ENCODE measurements at places on chromosomes 11 and 22.

DNA sequence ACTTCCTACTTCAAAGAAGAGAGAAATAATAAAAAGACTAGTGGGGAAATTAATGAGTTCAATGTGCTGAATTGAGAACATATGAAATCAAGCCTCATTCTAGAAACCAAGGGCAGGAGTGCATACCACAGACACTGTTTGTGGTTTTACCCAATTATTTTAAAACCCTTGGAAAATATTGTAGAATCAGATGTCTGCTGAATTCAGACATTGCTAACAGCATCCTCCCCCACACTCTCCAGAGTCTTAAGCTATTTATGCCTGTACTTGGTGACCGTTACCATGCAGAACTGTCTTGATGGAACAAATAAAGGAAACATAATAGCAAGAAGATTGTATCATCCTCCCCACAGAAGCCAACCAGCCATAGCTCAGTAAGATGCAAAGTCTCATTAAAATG lies 850.1 kb downstream of the NTM start:
- DNase-seq: no peak

DNA sequence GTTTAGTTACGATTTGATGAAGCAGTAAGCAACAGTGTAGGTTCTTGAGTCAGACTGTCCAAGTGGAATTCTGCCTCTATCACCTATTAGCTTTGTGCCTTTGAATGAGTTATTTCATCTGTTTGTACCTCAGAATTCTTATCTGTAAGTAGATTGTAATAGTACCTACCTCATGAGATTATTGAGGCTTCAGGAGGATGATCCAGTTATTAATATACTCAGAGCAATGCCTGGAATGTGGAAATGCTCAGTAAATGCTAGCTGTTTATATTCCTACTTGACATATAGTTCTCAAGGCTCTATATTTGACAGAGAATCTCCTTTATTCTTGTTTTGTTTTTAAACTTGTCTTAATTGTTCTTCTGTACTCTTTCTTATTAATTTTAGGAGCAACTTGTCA lies 70.1 kb downstream of the SFI1 start:
- no peak for DNase-seq

- DNase-seq: no peak
These were observed 45.6 kb downstream of the ZNF280B start for GRCh38 chr22:22462813-22463567.

- DNase-seq: no peak
These were observed 7.8 kb downstream of the MYEOV start for GRCh38 chr11:69301455-69302401.

DNA sequence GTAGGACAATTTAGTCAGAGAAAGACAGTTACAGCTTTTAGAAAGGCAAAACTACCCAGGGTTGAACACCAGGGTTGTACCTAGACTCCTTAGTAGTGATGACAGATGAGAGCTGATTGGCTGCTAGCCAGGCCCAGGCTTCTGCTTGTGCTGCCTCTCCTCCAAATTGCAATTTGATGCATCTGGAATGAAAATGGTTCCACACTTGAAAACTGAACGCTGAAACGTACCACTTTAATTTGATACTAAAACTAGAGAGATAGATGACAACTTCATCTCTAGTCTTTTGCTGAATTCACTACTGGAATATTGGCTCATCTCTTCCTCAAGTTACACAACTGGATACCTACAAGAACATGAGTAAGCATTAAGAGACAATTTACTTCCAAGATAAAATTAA lies 19.2 kb upstream of the FNBP4 start:
- no peak for DNase-seq

DNA sequence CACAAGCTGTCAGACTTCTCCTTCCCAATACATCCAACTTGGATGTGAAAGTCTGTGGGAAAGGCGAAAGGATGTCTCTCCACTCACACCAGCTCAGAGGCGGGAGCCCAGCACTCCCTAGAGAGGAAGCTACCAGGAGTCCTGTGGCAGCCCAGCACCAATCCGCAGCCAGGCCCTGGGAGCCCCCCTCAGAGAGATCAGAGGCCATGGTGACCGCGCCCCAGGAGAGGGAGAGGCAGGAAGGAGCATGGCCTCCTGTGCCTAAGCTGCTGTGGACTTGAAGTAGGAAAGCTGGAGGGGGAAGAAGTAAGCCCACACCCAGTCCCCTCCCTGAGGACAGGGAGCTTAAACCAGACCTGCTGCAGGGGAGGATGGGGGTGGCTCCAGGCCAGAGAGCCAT lies 24.4 kb upstream of the IGSF9B start:
- DNase-seq: no peak

DNA sequence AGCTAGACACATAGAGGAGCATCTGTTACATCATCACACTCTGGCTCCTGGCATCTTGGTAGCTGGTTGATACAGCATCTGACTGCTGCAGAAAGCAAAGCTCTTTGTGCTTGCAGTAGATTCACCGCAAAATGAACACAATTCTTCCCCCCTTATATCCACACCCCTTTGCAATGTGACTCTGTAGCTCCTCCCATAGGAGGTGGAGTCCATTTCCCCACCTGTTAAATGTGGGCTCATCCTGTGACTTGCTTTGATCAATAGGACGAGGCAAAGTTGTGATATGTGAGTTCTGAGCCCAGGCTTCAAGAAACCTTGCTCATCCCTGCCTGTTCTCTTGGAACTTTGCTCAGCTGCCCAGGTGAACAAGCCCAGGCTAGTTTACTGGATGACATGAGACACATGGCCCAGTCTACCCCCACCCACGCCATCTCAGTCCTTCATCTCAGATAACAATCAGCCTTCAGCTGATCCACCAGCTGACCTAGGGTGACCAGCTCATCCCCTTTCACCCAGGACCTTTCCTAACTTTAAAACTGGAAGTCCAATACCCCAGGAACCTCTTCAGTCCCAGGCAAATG lies 272.2 kb downstream of the TENM4 start:
- DNase-seq: no peak

GRCh38 chr11:103998826-103999508 lies 37.5 kb upstream of the DDI1 start:
- no peak for DNase-seq

DNA sequence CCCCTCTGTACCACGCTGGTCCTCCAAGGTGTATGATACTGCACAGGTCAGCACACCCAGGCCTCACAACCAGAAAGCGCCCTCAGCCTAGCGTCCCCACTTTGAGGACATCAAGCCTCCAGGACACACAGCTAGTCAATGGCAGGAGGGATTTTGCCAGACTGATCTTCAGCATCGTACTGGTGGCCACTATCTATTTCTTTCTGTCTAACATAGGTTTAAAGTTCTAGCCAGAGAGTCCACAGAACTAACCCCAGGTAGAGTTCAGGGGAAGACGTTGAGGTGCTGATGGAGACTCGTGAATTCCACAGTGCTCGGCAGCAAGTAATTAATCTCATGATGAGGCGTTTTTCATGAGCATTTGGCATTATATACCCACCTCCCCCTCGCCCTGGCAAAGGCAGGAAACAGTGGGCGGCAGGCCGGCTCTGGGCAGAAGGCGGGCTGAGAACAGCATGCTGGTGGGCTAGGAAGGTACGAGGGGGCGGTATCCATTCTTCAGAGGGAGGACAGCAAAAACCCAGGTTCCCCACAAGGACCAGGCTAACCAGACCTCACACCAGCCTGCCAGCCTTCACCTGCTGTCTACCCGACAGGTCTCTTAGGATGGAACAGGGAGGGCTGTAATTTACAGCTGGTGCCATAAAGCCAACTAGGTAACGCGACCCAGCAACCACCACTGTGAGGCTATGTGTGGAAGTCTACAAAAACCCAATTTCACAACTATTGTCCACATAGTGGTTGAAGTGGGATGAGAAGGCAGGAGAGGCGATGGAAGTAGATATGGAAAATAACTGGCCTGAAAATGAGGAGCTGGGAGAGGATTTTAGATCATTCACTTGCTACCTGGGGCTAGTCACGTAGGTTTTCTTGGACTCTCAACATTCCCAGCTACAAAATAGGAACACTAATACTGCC lies 18.5 kb downstream of the MYH9 start:
- DNase-seq: no peak

DNA sequence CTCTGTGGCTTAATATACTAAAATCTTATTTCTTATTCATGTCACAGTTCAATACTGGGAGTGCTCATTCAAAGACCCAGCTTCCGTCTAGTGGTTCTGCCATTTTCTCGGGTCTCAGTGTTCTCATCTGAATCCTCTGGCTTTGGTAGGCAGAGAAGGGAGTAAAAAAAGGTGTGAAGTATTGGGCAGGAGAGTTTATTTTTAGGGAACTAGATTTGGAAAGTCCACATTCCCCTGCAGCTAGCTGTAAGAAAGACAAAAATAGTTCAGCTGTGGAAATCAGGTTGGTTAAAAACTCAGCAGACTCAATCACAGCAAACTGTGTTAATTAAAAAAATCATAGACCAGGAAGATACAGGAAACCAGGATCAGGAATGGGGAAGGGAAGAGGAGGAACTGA lies 4.1 kb upstream of the LYVE1 start:
- no peak for DNase-seq

- peak; percentile 13 for DNase-seq
These were observed 22.5 kb upstream of the RTL6 start for GRCh38 chr22:44520465-44521094.

DNA sequence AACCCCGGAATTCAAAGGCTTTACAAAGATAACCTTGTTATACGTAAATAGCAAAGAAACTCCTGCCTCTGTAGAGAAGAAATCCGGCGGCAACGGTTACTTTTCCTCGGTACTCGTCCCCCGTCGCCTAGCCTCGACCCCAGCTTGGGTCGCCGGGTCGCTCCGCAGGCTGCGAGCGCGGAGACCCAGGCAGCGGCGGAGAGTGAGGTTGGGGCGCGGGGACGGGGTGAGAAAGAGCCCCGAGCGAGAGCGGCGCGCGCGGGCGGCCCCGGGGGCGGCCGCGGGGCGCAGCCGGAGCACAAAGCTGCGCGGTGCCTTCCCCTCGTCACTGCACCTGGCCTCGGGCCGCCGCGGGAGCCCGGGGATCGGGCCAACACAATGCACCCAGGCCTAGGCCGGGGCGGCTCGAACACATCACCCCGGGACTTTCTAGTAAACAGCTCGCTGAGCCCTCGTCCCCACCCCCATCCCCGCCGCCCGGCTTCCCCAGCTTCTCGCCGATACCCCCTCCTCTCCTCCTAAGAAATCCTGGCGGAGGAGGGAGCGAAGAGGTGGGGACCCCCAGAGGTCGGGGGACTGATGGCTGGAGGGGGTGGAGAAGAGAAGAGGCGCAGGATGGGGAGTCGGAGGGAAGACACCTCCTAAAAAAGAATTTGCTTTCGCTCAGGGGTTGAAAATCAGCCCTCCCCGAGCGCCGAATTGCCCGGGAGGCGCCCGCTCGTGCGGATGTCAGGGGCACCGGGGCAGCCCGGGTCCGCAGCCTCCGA lies 845 bp downstream of the MPPED2 start:
- DNase-seq: peak; percentile 56

DNA sequence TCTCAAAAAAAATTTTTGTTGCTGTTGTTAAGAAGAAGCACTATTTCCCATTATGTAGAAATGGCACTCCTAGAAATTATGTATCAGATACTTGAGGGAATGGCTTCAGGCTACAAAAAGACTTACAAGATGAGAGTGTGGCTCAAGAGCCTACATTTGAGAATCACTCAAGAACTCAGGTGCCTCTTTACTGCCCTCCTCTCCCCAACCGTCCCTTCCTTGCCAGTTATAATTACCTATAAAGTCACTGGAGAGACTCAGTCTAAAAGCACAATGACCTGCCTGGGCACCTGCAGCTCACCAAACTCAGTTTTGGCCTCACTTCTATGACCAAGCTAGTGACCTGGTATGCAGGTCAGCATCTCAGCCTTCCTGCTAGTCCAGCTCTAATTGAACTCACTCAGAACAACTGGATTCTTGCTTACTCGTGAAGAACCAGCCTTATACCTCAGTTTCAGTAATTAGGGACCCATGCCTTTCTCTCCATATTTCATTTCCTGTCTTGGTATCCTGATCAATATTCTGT lies 41.9 kb upstream of the PPP2R1B start:
- no peak for DNase-seq

DNA sequence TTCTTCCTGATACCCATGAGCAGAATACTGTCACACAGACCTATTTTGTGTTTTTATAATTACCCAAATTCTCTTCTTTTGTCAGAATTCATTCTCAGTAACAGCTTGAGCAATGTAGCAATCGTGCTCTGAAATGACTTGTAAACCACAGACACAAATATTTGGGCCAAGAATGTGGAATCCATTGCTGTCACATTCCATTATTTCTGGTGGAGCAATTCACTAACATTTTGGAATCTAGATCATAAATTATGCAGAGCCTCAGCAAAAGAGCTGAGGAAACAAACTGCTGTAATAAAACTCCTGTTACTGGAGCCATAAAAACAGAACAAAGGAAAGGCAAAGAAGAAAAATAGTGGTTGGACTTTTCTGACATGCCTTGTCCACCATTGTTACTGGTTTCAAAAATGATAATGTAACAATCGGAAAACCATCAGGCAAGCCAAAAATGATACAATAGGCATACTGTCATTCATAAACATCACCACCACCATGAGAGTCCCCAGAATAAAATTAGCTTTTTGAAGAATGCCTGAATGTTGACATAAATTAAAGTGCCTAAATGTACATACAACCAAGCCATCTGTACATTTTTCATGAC lies 223.4 kb upstream of the PITPNB start:
- no peak for DNase-seq

- DNase-seq: no peak
These were observed 282.5 kb upstream of the MPPED2 start for GRCh38 chr11:30868626-30869081.

DNA sequence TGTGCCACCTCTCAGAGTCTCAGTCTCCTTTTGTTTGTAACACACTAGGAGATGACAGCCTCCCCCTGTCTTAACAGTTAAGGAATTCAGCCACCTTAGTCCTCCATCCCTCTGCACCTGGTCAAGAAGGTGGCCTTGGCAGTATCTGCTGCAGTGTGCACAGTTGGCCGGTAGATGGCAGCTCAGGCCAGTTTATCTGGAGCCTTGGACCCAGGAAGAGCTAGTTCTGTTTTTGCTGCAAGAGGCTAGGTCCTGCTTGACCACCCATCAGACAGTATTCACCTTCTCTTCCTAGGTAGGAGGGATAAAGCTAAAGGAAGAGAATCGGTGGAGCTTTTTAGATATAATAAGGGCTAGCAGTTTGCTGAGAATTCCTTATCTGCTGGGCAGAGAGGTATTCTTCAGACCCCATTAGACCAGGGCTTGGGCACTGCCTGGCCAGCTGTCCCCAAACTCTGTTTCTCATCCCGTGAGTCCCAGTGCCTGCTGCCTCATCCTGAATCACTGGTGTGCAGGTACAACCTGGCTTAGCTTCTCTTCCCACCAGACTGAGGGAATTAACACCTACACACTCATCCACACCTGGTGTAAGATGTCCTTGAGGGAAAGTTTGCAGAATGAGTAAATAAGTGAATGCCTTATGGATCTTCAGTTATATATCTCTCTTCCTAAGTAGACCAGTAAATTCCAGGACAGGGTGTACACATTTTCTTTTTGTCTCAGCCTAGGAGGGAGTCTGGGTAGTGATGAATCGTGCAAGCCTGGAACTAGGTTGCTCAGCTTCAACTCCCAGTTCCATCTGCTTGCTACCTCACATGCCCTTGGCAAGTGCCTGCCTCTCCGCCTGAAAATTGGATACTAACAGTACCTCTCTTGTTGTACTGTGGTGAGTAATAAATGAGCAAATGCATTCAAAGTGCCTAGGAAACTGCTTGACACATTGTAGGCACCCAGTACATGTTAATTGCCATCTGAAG lies 70.8 kb upstream of the NARS2 start:
- DNase-seq: peak; percentile 84
